ENCODE measurements at places on chromosomes 16 and 17. TPM values are rescaled to one million over a fixed set of nuclear protein-coding genes. Genes with fewer than 3 reads are reported as not detected.

Gene KRT39
- total RNA-seq, result not detected

Gene MPDU1
- total RNA-seq, result 127 TPM

Gene WFDC1
- total RNA-seq, result not detected

Gene LPCAT2
- total RNA-seq, result 34.1 TPM

Gene UMOD
- not detected for total RNA-seq

Gene ITGAD
- not detected for total RNA-seq

Gene AOC2
- total RNA-seq, result 0.25 TPM

Gene SMG1
- 50.0 TPM for total RNA-seq

Gene PARD6A
- not detected for total RNA-seq

Gene ATP2A1
- total RNA-seq, result 0.18 TPM

Gene HMOX2
- 30.5 TPM for total RNA-seq

DNA sequence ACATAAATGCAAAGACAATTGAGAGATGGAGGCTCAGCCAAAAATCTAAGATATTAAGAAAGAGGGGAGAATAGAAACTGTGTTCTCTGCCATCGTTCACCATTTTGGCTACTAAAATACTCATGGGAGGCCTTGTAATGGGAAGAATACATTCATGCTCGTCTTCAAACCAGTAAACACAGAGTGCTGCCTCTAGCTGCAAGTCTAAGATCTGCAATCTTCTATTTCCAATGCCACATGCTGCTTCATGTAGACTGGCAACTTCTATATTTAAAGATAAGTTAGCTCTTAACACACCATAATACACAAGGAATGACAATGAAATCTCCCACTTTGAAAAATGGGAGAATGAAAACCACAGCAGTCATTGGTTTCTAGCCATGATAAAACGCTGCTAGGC is 387.3 kb downstream of the HS3ST3B1 start:
- DNase-seq, result no peak

- DNase-seq, result no peak
Observed at GRCh38 chr17:47686664-47687327, 7.2 kb upstream of the TBKBP1 start.

DNA sequence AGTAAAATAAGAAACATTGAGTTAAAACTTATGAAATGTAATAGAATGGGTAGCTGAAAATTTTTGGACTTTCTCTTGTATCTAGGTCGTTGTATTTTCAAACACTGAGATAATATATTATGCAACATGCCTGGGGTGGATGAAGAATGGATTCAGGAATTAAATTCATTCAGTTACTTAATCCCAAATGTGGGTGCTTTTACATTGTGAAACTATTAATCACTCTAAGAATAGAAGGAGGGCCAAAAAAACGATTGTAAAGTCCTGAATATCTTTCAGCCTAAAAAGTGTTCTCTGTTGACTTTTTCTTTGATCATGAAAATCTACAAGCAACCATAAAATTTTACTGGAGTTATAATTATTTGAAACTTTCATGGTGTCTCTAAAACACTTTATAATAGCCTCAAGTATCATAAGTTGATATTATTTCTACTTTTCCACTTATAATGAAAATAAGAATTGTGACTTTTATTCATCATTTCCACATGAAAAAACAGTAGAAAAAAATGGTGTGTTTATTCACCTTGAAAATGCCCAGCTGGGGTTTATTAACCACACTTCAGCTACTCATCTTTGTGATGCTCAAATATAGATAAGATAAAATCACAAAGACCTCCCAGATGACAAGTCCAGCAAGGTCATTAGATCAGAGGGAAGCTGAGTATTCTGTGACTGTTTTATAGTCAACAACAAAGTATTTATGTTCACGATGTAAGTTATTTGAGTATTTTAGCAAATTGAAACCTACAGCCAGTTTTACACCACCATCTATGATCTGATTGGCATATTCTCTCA is 619.9 kb upstream of the SOX9 start:
- peak; percentile 4 for DNase-seq

GRCh38 chr16:21283521-21284289 is 5.6 kb upstream of the CRYM start:
- DNase-seq, result peak; percentile 40

- no peak for DNase-seq
Observed at GRCh38 chr17:527247-527646, 174.6 kb upstream of the RPH3AL start.

- DNase-seq, result no peak
Observed at GRCh38 chr17:42989726-42990652, 8.2 kb upstream of the RPL27 start.

DNA sequence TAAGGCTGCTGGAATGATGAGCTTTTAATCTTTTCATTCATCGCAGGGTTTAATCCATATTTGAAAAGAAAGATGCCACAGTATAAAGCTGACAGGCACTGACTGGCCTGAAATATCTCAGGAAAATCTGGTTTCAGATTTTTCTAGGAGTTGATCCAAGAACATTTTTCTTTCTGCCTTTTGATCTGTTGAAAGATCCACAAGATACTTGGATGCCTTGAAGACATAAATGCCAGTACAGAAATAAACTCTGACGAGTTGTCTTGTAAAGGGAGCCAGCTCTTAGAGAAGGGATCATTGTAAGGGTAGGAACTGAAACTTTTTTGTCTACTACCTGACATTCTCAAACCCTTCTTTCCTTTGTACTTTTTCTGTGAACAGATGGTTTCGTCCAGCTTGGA is 25.4 kb upstream of the KRT20 start:
- peak; percentile 77 for DNase-seq

- no peak for DNase-seq
Observed at GRCh38 chr16:56999409-57000270, 10.3 kb downstream of the NLRC5 start.

GRCh38 chr17:50668025-50668837 is 33.5 kb downstream of the ABCC3 start:
- peak; percentile 35 for DNase-seq

DNA sequence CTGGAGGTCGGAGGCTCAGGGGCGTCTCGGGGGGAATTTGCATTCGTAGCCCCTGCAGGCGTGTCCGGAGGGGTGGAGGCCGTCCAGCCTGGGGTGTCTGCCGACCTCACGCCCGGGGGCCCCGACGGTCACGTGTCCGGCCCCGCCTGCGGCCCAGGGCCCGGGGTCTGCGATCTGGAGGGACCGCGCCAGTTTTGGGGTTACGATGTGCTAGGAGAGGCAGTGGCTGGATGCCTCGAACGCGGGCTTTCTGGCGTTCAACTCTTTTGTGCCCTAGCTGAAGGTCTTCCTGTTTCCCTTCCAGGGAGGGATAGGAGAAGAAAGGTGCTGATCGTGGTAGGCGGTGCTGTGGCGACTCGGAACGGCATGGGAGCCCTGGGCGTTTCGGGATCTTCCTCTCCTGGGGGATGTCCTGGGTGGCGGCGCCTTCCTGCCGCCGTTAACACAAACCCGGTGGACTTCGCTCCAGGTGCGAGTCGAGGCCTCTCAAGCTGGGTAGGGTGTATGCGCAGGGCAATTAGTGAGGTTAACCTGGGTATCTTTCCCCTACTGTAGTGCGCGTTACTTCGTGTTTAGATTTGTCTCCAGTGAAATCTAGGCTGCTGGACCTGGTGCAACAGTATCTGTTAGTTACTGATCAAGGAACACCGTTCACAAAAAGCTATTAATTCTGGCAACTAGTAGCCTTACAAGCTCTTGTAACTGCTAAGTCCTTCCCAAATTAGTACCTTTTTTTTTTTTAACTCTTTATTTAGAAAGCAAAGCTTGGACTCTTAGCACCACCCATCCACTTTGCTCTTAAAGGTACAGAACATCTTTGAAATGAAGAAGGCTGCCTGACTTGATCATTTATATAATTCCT is 1.3 kb downstream of the AKAP1 start:
- peak; percentile 14 for DNase-seq

- DNase-seq, result no peak
Observed at GRCh38 chr16:918068-918467, 52.7 kb downstream of the LMF1 start.

- peak; percentile 58 for DNase-seq
Observed at GRCh38 chr16:80231888-80232287, 308.9 kb upstream of the DYNLRB2 start.

- DNase-seq, result peak; percentile 88
Observed at GRCh38 chr17:55635253-55635914, 87.3 kb downstream of the TMEM100 start.

- DNase-seq, result peak; percentile 76
Observed at GRCh38 chr16:87203060-87203656, 114.0 kb downstream of the C16orf95 start.

DNA sequence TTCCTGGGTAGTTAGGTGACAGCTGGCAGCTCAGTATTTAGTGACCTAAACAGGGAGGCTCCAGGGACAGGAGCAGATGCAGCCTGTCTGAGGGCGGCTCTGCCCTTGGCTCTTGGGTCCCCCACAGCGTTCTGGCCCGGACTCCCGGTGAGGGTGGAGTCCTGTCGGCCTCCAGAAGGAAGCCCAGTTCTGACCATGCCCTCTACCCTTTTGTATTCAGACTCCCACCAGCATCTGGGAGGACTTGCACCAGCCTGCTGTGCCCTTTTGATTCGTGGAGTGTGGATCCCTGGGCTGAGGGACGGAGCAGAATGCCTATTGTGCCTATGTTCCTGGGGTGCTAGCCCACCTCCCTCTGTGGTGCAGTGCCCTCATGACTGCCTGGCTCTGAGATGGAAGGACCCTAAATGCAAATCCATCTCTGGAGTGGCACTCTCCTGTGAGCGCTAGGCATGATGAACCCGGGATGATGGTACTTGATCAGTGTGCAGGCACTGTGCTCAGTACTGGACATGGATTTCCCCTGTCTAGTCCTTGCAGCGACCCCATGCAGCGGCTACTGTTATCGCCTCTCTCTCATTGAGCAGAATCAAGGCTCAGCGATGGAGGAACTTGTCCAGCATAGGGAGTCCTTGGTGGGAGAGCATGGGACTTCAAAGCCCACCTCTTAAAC is 123.1 kb downstream of the SNX29 start:
- no peak for DNase-seq

DNA sequence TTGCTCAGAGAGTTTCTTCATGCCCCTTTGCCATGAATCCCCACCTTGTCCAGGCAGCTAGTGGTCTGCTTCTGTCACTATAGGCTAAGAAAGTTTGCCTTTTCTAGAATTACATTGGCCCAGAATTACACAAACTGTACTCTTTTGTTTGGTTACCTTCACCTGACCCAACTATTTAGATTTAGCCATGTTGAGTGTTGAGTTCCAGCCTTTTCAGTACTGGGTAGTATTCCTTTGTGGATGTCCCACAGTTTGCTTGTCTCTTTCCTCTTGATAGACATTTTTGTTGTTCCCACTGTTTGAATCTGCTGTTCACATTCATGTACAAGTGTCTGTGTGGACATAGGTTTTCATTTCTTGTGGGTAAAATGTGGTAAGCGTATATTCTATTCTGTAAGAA is 22.3 kb downstream of the USP10 start:
- DNase-seq, result no peak

DNA sequence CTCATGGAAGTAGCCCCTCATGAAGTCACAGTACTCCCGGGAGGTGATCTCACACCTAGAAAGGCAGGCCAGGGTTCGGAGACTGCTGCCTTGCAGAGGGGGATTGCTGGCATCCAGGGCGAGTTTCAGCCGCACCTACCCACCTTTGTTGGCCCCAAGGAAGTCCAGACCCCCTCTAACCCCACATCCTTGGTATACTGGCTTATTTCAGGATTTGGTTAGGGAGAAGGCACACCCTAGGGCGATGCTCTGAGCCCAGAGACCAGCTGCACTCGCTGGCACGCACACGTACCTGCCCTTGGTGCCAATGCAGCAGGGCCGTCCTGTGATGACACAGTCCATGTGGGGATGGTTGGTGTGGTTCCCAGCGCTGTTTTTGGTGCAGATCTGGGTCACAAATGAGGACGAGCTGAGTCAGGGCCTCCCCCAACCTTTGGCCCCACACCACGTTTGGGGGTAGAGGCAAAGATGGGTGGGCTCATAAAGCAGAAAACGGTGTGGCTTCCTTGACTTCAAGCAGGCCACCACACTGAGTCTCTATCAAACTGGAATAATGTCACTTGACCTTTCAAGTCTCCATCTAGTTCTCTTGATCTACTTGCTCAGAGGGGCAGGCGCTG is 5.9 kb downstream of the SNRNP25 start:
- no peak for DNase-seq

DNA sequence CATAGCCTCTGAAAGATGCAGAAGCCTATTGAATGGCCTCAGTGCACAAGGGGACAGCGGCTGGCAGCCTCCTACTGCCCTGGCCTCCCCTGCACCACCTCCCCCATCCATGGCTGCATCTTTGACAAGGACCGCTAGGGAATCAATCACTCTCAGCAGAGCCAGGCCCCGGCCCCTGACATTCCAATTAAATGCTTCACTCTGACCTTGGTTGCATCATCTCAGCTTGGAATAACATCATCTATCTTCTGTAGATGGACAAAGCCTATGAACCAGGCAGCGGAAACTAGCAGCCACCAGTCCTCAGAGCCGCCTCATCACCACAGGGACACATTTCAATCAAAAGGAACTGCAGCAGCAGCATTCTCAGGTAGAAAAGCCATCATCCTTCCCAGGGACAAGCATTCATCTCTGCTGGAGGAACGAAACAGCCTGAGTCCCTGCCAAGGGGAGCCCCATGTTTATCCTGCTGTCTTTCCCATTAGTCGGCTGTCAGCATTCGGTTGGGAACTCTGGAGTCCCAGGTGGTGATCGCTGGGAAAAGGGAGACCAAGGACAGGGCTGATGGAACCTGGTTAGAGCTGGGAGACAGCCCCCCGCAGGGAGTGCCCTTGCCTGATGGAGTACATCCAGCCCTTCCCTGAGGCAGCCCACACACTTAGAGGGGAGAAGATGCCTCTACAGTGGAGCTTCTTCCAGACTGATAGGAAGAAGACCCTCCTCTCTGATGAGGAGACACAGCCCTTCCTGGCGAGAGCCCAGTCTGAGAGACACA is 11.5 kb upstream of the TMEM132E start:
- DNase-seq, result no peak

GRCh38 chr17:64276961-64277505 is 14.0 kb upstream of the TEX2 start:
- DNase-seq, result no peak

DNA sequence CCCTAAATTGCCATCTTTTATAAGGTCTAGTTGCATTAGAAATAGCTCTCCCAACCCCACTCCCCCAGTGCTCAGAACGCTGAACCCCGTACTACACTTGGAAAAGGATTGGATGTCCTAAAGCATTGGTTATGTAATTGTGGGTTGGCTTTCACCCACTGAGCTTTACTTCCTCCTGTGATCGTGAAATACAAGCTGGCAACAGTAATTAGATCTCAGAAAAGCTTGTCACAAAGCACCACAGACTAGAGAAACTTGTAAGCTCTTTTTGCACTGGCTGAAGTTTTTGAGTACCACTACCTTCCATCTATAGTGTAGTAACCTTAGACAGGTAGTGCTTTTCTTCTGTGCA is 54.4 kb downstream of the SIAH1 start:
- DNase-seq, result peak; percentile 28

DNA sequence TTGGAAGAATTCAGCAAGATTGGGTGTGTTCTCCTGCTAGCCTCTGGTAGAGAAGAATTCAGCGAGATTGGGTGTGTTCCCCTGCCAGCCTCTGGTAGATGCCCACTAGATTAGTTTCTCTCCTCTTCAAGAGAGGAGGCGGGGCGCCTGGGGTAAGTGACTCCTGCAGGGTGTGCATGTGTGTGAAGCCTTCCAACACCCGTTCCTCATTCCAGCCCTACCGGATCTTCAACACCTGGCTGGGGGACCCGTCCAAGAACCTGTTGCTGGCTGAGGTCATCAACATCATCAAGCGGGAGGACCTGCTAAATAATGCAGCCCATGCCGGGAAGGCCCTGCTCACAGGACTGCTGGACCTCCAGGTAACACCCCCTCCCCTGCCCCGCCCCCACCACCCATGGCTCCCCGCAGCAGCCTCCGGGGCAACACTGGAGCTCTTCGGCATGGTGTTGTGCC is 21.3 kb downstream of the TMEM186 start:
- DNase-seq, result no peak

Measured in fibroblast of the aortic adventitia (primary cell).